BJ (cell line): ENCODE measurements at places on chromosomes 7 and 10. TPM values are rescaled to one million over a fixed set of nuclear protein-coding genes. Genes with fewer than 3 reads are reported as not detected.

CLRN3 gene
- polyA plus RNA-seq: not detected in 2 replicates

DNAJC9 gene
- polyA plus RNA-seq: 10.0 and 16.8 TPM in 2 replicates

DPYSL4 gene
- polyA plus RNA-seq: 3.4 and 5.3 TPM in 2 replicates

TMEM72 gene
- polyA plus RNA-seq: not detected in 2 replicates

MTG1 gene
- 30.9 and 38.1 TPM in 2 replicates for polyA plus RNA-seq

IDI2 gene
- polyA plus RNA-seq: not detected in 2 replicates

SFTPA1 gene
- polyA plus RNA-seq: not detected in 2 replicates

CALML5 gene
- not detected in 2 replicates for polyA plus RNA-seq

GRCh38 chr10:24834869-24835268 is 111.2 kb upstream of the ARHGAP21 start:
- DNase-seq: no peak

DNA sequence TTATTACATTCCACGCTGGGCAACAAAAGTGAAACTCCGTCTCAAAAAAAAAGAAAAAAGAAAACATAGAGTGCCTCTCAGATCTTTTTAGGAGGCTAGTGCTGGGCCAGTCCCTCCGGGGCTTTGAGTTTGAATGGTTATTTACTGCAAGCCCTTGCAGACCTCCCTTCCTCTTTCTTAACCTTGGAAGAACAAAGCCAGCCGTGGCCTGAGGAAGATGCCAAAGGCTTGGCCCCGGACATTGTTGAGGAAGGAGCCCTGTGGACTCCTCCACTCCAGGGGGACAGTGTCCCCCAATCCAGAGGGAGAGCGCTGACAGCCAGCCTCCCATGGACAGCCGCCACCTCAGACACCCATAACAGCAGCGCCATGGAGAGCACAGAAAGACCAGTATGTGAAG is 5.0 kb downstream of the TSPAN33 start:
- no peak for DNase-seq

GRCh38 chr10:81838950-81839349 is 36.0 kb upstream of the NRG3 start:
- DNase-seq: no peak

GRCh38 chr7:118492466-118492865 is 268.0 kb downstream of the ANKRD7 start:
- no peak for DNase-seq

DNA sequence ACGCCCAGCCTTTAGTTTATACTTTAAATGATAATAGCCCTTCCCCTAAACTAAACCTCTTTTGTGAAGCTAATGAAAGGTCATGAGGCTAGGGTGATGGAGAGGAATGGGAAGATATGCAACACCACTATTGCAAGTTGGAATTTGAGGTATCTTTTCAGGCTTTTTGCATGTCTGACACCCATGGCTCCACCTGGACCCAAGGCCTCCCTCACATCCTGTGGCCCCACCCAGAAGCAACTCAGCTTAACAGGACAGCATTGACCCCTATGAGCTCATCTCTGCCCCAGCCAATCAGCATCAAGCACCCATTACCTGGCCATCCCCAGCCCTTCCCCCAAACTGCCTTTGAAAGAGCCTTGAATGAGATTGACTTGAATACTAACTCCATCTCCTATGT is 674.2 kb upstream of the NRP1 start:
- DNase-seq: no peak

DNA sequence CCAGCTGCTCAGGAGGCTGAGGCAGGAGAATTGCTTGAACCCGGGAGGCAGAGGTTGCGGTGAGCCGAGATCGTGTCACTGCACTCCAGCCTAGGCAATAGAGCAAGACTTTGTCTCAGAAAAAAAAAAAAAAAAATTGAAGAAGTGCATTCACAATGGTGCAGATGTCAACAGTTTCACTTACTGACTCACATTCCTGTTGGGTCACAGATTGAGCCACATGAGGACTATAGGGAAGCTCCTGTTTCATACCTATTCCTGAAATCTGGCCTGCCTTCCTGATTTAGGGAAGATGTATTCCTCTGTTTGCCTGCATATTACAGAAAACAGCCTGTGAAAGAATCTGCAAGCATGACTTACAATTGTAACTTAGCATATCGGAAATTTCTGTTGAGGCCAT is 78.2 kb downstream of the AKR1C4 start:
- DNase-seq: no peak

GRCh38 chr7:21908746-21909145 is 37.0 kb downstream of the CDCA7L start:
- DNase-seq: no peak

DNA sequence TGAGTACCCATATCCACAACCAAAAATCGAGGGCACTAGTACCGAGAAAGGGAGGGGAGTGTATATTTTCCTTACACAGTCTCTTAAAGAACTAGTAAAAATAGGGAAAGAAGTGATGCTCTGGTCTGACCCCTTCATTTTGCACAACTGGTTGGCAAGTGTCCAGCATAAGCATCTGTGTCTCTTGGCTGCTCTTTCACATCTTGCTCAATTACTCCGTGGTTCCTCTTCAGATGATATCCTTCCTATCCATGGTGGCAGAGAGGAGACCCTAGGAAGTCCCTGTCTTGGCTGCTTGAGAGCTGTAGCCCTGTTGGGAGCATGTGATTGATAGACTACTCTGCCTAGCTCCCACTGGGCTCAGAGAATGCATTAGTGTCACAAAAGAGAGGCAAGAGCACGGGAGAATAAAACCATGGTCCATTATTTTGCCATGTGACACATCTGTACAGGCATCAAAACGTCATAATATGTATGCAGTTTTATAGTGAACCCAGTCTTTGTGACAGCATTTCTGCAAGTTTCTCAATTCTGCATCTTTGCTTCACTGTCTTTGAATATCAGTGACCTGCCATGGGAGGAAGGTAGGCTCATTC is 111.8 kb upstream of the ANKRD1 start:
- no peak for DNase-seq

GRCh38 chr7:138089080-138089901 is 13.0 kb downstream of the AKR1D1 start:
- DNase-seq: no peak

GRCh38 chr10:1203216-1203615 is 147.0 kb downstream of the WDR37 start:
- DNase-seq: no peak

- DNase-seq: no peak
These were observed 12.1 kb upstream of the LRGUK start for GRCh38 chr7:134114992-134115391.

- DNase-seq: no peak
These were observed 110.9 kb downstream of the WDR11 start for GRCh38 chr10:120961795-120962755.
